Right ventricle myocardium superior (tissue), 1 donor: ENCODE measurements at places on chromosomes 2 and 18. TPM values are rescaled to one million over a fixed set of nuclear protein-coding genes. Genes with fewer than 3 reads are reported as not detected.
A peak's percentile ranks its signal among the peaks of the same experiment; 100 is the strongest.

The ZNF514 gene
- 14.7 TPM for total RNA-seq

The KIF1A gene
- total RNA-seq: 0.65 TPM

DNA sequence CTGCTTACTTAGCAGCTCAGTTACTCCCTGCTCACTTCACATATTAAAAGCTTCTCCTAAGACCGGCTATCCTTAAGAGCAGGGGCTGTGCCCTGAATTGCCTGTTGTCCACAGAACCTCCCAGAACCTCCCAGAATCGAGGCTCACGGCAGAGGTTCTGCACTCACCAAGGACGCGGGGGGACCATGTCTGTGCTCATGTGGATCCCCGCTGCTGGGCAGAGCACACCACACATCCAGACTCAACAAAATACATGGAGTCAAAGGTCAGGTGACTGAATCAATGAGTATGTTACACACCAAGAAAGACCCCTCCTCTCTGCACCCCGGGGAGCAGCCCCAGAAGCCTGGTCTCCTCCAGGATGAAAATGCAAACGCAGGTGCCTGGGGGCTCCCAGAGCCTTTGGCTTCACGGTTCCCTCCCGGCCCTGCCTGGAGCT, 149.0 kb downstream of the MBP start:
- DNase-seq: no peak

GRCh38 chr2:148548716-148549400, 95.7 kb upstream of the EPC2 start:
- no peak for DNase-seq

The C2orf92 gene
- 1.2 TPM for total RNA-seq

The IL1F10 gene
- not detected for total RNA-seq

The SMAD7 gene
- total RNA-seq: 14.0 TPM

GRCh38 chr2:115569547-115569946, 1127.1 kb downstream of the DPP10 start:
- no peak for DNase-seq

The DUSP2 gene
- total RNA-seq: 1.5 TPM

The PAPOLG gene
- total RNA-seq: 6.6 TPM

GRCh38 chr2:151150331-151151320, 111.0 kb downstream of the RBM43 start:
- DNase-seq: no peak

The CDH20 gene
- 0.05 TPM for total RNA-seq

GRCh38 chr2:5387406-5387805, 304.8 kb upstream of the SOX11 start:
- no peak for DNase-seq

The GYPC gene
- total RNA-seq: 111 TPM

GRCh38 chr2:1743396-1744150, 742 bp downstream of the PXDN start:
- peak; percentile 48 for DNase-seq

- no peak for DNase-seq
These were observed 20.8 kb downstream of the SOS1 start for GRCh38 chr2:39099870-39100728.

The METAP1D gene
- total RNA-seq: 6.9 TPM

The ALPI gene
- total RNA-seq: not detected

- peak; percentile 66 for DNase-seq
These were observed 132.7 kb upstream of the XPO1 start for GRCh38 chr2:61670591-61671501.

DNA sequence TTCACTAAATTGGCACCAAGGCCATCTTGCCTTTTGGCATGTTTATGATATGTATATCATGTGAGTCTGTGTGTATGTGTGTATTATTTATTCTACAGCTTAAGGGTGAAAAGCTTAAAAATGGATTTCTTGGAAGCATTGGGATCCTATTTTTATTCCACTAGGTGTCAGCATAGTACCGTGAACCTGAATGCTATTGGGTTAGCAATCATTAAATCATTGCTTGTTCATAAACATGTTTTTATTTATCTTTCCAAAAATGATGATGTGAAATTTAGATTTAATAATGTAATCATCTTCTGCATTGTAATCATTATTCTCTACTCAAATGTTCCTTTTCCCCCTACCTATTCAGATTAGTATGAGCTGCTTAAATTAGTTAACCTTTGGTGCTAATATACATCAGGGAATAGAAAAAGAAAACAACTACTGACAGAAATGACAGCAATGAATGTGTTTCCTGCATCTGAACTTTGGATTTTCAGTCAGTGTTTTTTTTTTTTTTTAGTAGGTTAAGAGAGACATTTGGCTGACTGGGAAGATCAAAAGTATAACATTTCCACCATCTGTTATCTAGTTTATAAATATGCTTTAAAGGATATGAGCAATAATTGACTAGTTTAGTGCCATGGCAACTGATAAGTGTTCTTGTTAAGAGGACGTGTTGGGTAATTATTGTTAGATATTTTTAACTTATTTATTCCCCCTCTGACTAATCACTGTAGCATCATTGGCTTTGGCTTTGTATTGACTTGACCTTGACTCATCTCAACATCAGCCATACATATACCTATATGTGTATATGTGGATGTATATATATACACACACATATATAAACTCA, 14.1 kb upstream of the ZSWIM2 start:
- no peak for DNase-seq

GRCh38 chr2:181307203-181307991, 149.8 kb upstream of the ITGA4 start:
- no peak for DNase-seq

The PLGLB2 gene
- total RNA-seq: 1.4 TPM

The GREB1L gene
- 8.0 TPM for total RNA-seq

DNA sequence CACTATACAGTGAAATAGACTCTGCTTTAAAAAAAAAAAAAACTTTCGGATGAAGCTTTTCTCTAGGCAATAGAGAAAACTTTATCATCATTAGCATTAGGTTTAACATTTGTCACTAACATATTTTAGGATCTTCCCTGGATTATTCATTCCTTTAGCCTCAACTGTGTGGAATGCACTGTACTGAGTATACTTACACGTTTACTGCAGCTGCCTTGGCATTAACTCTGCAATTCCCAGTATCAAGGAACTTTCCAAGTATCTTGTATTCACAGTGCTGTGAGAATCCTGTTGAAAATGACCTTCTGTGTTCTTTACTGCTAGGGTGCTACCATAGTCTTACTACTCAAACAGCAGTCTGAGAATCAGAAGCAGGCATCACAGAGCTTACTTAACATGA, 328.2 kb upstream of the COL3A1 start:
- no peak for DNase-seq

- peak; percentile 62 for DNase-seq
These were observed 34.7 kb downstream of the RFX8 start for GRCh38 chr2:101440127-101440738.

DNA sequence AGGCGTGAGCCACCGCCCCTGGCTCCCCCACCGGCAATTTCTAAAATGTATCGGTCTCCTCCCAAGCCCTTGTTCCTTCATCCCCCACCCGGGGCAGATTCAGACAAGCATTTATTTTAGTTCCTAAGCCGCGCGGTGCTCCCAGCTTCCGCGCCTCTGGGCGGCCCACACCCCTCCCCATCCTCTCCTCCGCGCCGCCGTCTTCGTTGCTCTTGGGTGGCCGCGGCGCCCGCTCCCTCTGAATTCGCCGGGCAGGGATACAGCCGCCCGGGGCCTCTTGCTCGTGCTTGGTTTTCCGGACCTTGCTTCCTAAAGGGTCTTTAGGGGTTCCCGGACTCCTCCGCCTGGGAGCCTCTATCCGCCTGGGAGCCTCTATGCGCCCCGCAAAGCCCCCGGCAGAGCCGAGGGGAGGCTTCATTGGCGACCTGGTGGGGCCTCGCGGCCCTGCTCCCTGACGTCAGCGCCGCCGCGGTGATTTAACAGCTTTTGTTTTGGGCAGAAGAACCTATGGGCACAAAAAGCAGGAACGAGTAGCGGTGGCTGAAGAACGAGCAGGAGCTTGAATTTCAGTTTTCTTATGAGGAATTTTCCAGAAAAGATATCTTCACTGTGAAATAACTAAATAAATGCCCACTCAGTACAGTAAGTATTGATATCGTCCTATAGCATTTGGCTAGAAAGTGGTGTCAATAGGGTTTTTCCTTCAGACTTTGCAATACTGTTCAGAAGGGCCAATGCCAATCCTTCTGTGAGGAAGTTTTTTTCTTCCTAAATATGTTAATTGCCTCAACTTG, 37.3 kb downstream of the PRKRA start:
- peak; percentile 88 for DNase-seq

- DNase-seq: no peak
These were observed 82.0 kb downstream of the STK39 start for GRCh38 chr2:168165397-168165796.

- no peak for DNase-seq
These were observed 55.0 kb downstream of the KCNG2 start for GRCh38 chr18:79852561-79853302.

DNA sequence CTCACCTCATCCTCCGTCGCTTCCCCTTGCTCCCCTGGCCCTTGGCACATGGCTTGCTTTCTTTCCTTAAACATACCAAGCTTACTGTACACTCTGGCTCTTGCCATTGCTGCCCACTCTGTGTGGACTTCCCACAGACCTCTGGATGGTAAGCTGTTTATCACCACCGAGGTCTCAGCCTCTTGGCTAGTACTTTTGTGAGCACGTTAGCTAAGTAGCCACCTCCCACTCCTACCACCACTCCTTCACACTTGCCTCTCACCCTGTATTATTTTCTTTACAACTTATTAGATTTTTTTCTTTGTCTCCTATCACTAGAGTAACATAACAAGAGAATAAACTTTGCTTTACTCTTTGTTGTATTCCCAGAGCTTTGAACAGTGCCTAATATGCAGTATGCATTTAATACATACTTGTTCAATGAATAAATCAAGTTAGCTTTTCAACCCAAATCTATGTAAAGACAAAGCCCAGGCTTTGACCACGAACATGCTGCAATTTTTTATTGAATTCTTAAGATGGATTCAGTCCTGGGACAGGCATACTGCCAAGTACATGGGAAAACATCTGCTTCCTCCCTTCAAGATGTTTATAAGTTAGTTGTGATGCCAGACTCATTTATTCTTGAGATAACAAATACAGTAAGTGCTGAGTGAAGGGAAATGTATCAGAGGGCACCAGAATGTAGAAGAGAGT, 25.0 kb upstream of the MSGN1 start:
- DNase-seq: no peak

The TMEM18 gene
- 10.3 TPM for total RNA-seq

DNA sequence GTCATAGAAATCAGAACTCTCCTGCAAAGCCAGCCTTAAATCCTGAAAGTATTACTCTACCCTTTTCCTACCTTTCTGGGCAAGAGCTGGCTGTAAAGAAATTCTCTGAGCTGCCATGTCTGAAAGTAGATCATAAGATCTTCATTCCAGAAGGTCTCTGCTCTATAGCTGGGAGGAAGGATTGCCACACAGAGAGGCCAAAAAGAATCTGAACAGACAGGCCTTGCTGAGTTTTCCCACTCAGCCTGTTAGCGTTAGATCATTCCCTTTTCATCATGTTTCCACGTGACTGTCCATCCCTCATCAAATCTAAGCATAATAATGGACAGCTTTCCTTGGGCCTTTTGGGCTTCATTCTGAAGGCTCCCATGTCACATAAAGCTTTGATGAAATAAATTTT, 43.2 kb upstream of the FHL2 start:
- no peak for DNase-seq

GRCh38 chr18:79397247-79397829, 1.6 kb downstream of the NFATC1 start:
- peak; percentile 38 for DNase-seq

GRCh38 chr2:187316040-187316439, 132.0 kb downstream of the CALCRL start:
- DNase-seq: no peak
